ENCODE measurements at places on chromosomes 11 and 22. TPM values are rescaled to one million over a fixed set of nuclear protein-coding genes. Genes with fewer than 3 reads are reported as not detected.
A peak's percentile ranks its signal among the peaks of the same experiment; 100 is the strongest.

GRCh38 chr11:118238421-118238820 is 13.6 kb upstream of the JAML start:
- no peak for DNase-seq

DNA sequence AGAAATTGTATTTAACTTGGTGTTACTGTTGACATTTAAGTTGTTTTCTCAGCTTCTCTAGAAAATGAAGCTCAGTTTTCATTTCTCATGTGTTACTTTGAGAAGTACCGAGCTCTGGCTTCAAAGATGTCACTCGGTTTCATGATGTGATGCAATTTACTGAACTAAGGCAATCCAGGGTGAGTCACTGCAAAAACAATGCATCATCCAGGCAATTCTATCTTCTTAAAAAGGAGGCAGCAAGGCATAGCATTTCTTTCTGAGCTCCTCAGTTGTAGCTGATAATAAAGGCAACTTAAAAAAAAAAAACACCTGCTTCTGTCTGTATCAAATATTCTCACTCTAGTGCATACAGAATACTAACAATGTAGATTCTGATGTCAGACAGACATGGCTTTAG is 91.1 kb upstream of the KCNA4 start:
- no peak for DNase-seq

DNA sequence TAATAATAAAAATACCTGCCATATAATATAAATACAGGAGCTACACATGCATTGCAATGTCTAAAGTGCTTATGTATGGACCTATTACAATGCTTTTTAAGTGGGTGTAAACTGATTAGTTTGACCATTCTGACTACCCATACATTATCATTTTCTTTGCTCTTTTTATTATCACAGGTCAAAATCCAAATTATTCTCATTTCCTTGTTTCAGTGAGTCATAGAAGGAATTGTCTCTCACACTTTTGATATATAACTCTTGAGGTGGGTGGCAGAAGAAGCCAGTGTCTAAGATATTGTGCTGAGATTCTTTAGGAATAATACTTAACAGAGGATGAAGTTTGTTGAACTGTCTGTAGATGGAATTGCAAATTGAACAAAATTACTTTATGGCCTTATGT is 35.6 kb downstream of the GAS2 start:
- DNase-seq = no peak

DNA sequence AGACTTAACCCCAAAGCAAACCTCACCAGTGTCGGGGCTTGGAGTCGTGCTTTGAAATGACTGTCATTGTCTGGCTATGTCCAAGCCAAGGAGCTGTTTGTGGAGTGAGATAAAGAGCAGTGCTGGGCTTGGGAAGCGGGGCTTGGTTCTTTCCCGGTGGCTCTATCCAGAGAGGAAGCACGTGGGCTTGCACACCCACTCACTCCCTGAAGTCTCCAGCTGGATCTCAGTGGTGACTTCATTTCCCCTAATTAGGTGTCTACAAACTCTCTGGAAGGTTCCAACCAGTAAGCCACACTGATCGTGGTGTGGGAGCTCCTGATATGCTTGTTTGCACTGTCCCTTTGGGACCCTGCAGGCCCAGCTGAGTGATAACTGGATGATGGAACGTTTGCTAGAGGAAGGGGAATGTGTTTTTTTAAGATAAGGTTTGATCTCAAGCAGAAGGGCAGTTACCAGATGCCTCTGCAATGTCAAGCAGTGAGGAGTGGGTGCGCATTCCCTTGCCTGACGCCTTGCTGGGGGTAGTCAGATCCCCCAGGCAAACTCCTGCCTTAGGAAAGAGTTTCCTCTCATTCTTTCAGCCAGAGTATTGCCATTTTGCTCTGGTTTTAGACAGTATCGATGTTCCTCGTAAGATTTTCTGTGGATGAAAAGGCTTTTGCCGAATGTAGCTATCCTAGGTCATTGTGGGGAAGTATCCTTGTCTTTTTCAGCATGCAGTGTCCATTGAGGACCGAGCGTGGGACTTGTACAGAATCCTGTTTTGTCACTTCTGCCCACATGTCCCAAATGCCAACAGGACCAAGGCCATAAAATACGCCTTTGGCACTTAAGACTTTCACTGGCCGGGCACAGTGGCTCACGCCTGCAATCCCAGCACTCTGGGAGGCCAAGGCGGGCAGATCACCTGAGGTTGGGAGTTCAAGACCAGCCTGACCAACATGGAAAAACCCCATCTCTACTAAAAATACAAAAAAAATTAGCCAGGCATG is 90.9 kb downstream of the MICAL2 start:
- no peak for DNase-seq

GRCh38 chr11:130892861-130893260 is 23.4 kb downstream of the SNX19 start:
- no peak for DNase-seq

GRCh38 chr11:35138606-35138942 is 397 bp upstream of the CD44 start:
- DNase-seq = no peak

DNA sequence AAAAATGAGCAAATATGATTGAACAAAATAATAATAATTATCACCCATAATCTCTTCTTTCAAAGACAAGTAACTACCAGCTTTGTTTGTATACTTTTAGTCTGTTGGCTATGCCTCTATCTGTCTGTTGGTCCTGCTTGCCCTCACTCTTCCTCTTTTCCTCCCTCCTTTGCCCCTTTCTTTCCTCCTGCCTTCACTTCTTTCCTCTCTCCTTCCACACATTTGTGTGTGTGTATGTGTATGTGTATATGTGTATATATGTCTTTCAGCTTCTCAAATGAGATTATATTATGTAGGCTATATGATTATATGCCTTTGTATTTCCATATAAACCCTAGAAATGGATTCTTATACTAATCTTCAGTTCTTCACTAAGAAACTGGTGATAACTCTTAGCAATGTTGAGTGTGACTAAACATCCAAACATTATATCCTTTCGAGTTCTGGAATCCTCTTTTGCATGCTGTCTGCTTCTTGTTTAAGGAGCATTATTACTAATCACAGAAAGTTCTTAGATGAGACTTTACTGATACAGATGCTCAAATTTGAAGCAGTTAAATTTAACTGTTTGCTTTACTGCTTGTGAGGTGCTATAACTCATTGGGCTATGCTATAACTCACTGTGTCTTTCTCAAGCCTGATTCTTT is 219.1 kb downstream of the TMEM135 start:
- no peak for DNase-seq

DNA sequence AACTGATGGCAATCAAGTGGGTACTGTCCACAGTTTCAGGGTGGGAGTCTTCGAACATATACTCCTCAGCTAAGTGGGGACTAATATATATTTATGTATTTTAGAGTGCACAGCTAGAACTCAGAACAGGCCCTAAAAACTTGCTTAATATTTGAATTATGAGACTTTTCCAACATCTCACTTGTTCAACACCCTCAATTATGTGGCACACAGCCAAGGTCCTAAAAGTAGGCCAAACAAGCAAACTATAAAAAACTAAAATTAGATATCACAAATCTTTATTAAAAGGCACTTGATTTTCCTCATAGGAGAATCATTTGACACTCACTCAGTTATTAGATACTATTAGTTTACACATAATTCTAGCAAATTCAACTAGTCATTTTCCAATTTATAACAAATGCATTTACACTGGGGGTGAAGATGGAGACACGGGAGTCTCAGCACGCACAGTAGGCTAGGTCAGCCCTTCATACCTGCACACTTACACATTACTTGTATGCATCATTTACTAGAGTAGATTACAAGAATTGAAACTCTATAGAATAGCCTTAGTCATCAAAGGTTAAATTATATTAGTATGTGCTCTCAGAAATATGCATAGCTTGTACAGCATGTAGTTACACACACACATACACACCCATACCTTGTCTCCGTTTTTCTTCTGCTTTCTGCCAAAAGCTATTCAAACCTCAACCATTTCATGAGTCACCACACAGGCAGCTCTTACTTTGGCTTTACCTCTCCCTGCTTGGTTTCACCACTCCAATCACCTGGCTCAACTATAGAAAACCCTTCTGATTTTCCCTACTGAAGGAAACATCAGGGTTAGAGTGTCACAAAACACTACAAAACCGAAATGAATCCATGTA is 171.5 kb downstream of the SBF2 start:
- DNase-seq = no peak

GRCh38 chr11:132589791-132590190 is 942.5 kb downstream of the OPCML start:
- no peak for DNase-seq

GRCh38 chr11:131099013-131099412 is 182.7 kb upstream of the SNX19 start:
- DNase-seq = no peak

DNA sequence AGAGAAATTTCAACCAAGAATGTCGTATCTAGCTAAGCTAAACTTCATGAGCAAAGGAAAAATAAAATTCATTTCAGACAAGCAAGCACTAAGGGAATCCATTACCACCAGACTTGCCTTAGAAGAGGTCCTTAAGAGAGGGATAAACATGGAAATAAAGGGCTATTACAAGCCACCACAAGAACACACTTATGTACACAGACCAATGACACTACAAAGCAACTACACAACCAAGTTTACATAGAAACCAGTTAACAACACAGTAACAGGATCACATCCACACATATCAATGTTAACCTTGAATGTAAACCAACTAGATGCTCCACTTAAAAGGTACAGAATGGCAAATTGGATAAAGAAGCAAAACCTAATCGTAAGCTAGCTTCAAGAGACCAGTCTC is 38.0 kb downstream of the TMEM123 start:
- no peak for DNase-seq

- no peak for DNase-seq
These were observed 24.2 kb downstream of the ASPHD2 start for GRCh38 chr22:26453216-26453615.

GRCh38 chr22:31496735-31497146 is 405 bp downstream of the SFI1 start:
- no peak for DNase-seq

- DNase-seq = no peak
These were observed 7.8 kb upstream of the EIF3D start for GRCh38 chr22:36536717-36537116.

DNA sequence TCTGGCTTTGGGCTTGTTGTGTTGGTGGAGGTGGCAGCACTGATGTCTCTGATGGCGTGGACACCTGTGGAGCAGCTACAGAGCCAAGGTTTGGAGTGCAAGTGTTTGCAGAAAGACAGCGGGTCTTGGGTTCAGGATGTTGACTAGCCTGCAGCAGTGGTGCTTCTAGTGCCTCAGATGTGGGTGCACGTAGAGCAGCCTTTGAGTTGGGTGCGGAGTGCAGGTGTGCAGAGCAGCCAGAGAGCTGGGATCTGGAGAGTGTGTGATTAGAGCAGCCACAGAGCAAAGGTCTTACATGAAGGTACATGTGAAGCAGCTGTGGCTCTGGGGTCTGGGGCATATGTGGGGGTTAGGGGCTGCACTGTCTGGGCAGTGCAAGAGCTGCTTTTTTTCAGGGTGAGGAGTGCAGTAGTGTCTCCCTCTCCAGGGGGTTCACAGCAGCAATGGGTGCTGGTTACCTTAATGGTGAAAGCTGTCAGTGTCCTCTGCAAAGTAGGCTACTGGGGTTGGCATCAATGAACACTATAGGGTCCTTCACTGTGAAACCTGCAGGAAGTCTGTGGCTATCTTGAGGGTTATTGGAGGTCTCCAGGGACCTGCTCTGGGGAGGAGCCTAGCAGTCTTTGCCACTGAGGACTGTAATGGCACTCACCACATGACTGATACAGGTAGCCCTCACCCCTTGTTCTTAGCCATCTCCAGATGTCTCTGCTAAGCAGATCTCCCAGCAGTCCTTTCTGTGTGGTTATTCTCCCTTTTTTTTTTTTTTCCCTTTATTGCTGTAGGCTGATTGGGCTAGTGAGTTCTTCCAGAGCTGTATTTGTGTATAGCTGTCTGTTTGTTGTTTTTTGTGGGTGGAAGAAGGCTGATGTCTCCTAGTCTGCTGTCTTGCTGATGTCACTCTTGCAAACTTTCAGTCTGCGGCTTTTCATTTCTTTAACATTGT is 14.3 kb downstream of the BIRC2 start:
- DNase-seq = peak; percentile 63

DNA sequence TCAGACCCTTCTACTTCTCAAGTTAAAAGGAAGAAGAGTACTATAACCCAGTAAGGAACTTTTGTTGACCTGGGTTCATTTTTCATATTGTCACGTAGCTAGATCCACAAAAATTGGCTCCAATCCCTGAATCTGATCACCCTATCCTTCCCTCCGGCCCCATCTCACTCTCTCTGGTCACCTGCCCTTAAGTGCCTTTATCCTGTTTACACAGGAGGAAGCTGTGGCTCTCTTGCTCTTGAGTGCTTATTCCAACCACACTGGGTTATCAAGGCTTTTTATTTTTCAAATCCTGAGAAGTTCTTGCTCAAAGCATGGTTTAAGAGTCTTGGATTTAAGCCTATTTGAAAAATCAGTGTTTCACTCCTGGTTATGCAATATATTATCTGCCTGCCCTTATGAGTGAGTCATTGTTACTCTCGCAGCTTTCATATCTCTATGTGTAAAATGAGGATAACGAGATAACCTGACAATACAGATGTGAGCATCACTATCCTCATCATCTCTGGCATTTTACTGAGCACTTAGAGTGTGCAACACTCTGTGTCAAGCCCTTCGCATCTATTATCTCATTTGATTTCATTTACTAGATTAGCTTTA is 293.9 kb downstream of the GUCY1A2 start:
- DNase-seq = no peak

DNA sequence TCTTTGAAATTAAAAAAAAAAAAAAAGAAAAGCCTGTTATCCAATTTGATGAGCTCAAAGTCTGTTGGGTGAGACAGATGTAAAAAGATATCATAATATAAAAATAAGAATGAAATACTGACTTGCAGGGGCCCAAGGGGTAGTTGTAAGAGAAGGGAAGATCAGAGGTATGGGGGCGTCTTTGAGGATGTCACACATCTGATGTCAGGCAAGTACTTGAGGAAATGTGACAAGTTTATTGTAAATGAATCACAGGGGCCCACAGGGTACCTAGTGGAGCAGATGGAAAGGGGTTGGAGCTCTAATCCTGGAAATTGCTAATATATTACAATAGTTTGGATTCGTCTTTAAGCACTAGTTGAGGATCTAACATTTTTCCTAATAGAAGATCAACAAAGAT is 131.6 kb downstream of the MAML2 start:
- no peak for DNase-seq

Gene LRRC10B
- 0.12 TPM for polyA plus RNA-seq

Gene P2RX6
- 0.35 TPM for polyA plus RNA-seq

Gene SLC22A9
- polyA plus RNA-seq = not detected

Gene SLC25A1
- polyA plus RNA-seq = 41.3 TPM

Gene THRSP
- not detected for polyA plus RNA-seq

Gene MMP1
- polyA plus RNA-seq = not detected

Gene MYBPC3
- polyA plus RNA-seq = 1.4 TPM

Gene SCGB1A1
- not detected for polyA plus RNA-seq

Gene OR5M10
- polyA plus RNA-seq = not detected

Gene AIFM3
- polyA plus RNA-seq = 6.0 TPM

Gene RAD9A
- 55.3 TPM for polyA plus RNA-seq

Gene SLC22A25
- polyA plus RNA-seq = not detected

Gene GSTT2B
- polyA plus RNA-seq = not detected

Gene P4HA3
- not detected for polyA plus RNA-seq

Data from B cell (primary cell).